NCI-H460 (cell line): ENCODE measurements at places on chromosomes 1 and 21. TPM values are rescaled to one million over a fixed set of nuclear protein-coding genes. Genes with fewer than 3 reads are reported as not detected.

REN gene
- total RNA-seq = not detected in 2 replicates

DNA sequence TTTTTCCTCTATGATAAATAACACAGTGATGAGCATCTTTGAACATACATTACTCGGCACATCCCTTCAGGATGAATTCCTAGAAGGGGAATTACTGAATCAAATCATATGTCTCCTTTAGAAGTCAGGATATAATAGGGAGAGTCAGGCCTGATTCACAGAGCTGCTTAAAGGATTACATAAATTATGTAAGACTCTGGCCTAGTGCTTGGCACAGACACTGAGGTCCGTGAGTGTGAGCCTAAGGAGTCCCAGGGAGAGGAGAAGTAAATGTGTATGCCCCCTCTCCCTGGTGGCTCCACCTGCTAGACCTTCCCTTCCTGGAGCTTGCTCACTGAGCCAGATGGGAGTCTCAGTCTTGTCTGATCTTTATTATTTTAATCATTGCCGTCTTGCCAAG, 8.6 kb upstream of the FOXE3 start:
- DNase-seq = no peak

- no peak for DNase-seq
Measured at GRCh38 chr1:25821630-25822091, 1.9 kb downstream of the MTFR1L start.

GRCh38 chr1:121522061-121522759, 337.4 kb downstream of the SRGAP2C start:
- DNase-seq = no peak

DNA sequence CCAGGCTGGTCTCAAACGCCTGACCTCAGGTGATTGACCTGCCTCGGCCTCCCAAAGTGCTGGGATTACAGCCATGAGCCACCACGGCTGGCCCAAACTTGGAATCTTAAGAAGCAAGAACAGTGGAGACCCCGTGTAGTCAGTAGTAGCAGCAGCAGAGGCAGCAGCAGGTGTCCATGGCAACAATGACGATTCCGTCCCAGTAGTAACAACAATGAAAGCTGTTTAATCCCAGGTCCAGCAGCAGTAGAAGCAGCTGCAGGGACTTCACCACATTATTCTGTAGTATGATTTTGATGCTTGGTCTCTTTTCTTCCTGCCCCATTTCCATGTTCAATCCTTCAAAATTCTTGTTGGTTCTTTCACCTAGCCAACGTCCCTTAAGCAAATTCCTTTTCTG, 69.6 kb upstream of the KCTD3 start:
- DNase-seq = no peak

- peak; percentile 20 for DNase-seq
Measured at GRCh38 chr1:110060034-110060661, 10.3 kb downstream of the ALX3 start.

DNA sequence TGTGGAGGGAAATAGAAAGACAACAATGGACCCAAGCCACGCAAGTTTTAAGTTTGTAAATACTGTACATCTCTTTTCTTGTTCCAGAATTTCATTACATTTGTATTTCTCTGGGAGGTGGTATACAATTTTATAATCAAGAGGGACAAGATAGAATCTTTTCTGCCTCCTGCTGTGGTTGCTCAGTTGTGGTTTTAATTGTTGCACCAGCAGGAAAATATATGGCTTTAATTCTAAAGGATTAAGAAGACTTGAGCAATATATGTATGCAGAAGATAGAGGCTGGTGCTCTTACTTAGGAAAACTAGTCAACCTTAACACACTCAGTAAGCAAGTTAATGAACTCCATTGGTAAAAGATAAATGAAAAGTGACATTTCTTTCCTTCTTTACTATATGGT, 19.8 kb upstream of the ASB17 start:
- DNase-seq = no peak

- DNase-seq = no peak
Measured at GRCh38 chr1:185477638-185478580, 160.9 kb upstream of the IVNS1ABP start.

DNA sequence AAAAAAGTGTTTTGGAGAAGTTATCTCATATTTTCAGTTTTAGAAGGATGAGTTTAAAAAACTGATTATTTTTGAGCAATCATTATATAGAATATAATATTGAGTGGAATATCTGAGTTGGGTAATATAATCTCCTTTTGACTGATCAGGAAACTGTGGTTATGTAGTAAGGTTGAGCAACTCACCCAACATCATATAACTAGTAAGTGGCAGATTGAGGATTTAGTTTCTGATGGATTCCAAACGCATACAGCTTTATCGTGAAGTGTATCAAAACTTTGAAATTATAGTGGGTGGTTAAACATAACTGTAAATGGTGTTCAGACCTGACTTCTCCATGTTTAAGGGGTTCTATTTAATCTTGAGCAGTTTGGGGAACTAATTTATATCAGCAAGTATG, 98.6 kb downstream of the OLFM3 start:
- DNase-seq = no peak

- DNase-seq = no peak
Measured at GRCh38 chr1:240306673-240307072, 215.0 kb downstream of the FMN2 start.

GRCh38 chr21:39837861-39838359, 29.3 kb upstream of the PCP4 start:
- no peak for DNase-seq
